Stimulated activated CD4-positive, alpha-beta T cell treated with anti-CD3 and anti-CD28 coated beads, Interleukin-2, amount 100 ng/mL, for 24 hours (primary cell): ENCODE measurements at places on chromosomes 7 and 10.

DNA sequence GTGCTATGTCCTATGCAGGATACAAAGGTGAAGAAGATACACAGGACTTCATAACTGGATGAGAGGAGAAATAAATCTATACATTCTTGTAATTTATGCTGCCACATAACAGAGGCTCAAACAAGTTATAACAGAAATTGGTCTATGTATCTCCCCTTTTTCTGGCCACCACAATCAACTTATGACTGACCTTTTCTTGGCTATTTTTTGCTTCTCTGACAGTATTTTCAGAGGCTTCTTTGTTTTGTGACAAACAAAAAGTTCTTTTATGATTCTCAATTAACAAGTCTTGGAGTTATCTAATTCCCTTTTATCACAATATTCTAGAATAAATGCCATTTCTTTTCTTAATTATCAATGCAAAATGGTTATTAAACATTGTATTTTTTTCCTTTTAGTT, 953.0 kb upstream of the ZWINT start:
- DNase-seq = no peak

GRCh38 chr7:22697876-22698606, 29.0 kb upstream of the IL6 start:
- DNase-seq = no peak

DNA sequence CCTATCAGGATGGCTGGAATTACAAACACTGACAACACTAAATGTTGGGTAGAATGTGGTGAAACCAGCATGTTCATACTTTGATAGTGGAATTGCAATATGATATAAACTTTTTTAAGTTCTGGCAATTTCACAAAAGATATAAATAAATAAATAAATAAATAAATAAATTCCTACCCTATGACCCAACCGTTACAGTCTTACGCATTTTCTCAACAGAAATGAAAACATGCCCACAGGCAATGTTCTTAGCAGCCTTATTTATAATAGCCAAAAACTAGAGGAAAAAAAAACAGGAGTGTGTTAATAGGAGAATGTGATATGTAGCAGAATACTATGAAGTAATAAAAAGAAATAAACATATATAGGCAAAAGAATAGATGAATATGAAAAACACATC, 318.9 kb downstream of the IPMK start:
- no peak for DNase-seq

GRCh38 chr7:55618913-55619312, 46.6 kb upstream of the VOPP1 start:
- no peak for DNase-seq

- no peak for DNase-seq
Observed at GRCh38 chr7:152596824-152597223, 79.1 kb downstream of the XRCC2 start.

- DNase-seq = no peak
Observed at GRCh38 chr7:36787933-36788378, 63.7 kb upstream of the AOAH start.

- DNase-seq = no peak
Observed at GRCh38 chr10:90435296-90435695, 422.5 kb downstream of the HTR7 start.

- DNase-seq = no peak
Observed at GRCh38 chr7:27030393-27031050, 65.3 kb downstream of the HOXA1 start.

- DNase-seq = no peak
Observed at GRCh38 chr10:131085091-131085860, 226.2 kb downstream of the TCERG1L start.

DNA sequence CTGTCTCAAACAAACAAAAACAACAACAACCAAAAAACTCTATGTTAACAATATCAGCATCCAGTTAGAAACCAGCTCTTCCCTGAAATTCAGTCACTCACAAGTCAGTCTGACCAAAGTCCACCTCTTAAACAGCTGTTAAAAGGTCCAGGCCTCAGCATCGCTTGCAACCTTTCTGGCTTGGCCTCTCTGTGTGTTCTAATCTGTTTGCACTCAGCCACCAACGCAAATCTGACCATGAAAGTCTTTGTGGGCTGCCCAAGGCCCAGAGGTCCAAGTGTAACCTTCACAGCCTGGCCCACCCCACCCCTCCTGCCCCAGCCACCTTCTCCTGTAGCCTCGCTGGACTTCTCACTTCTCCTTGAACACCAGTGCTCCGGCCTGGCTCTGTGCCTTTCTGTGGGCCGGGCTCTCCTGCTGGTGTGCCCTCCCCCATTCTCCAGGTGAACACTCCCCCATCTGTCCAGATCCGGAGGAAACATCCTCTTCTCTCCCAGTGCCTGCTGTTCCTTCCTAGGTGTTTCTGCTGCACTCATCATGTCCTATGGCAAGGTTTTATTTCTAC, 72.2 kb upstream of the EFCAB10 start:
- no peak for DNase-seq

DNA sequence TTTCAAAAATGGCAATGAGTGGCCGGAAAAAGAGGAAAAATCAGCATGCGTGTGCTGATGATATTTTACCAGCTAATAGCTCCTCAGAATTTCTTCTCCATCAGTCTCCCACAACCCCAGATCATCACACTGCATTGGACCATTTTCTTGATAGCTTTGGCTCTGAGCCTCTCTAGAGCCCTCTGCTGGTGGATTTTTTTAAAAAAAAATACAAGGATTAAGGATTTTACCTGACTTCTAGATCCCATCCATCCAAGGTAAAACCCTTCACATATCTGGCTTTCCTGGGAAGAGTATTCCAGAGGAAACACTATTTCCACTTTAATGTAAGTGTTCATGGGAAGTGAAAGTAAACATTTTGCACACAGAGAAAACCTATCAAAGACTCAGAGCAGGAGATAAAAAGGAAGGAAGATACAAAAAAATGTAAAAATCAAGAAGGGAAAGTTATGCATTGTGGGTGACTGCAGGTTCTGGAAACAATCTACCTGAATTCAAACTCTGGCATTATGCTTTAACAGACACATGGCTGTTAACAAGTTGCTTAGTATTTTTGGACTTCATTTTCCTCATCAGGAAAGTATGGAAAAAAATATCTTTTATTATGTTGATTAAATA, 380.9 kb downstream of the LRRTM3 start:
- no peak for DNase-seq

- no peak for DNase-seq
Observed at GRCh38 chr7:139875821-139876241, 46.8 kb downstream of the TBXAS1 start.

DNA sequence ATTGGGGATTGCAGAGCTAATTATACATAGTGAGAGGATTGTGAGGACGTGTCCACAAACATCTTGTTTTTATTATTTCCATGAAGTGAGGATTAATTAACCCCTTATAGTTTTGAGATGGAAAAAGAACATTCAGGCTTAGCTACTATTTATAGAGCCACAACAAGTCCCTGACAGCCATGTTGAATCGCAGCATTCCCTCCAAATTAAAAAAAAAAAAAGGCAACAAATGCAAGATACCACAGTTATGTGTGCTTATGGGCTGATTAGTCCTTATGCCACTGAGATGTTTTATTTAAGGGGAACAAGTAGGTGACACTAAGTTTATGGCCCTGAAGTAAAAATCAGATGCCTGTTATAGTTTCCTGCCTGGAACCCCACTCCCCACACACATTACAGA, 350.3 kb downstream of the GPAM start:
- DNase-seq = no peak

DNA sequence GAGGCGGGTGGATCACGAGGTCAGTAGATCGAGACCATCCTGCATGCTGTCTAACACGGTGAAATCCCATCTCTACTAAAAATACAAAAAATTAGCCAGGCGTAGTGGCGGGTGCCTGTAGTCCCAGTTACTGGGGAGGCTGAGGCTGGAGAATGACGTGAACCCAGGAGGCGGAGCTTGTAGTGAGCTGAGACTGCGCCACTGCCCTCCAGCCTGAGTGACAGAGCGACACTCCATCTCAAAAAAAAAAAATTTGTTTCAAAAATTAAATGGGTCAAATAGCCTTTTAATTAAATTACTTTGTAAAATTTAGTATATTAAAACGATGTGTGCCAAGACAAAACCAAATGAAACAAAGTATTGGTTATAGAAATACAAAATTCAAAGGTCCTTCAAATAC, 6.8 kb upstream of the MRC1 start:
- no peak for DNase-seq

DNA sequence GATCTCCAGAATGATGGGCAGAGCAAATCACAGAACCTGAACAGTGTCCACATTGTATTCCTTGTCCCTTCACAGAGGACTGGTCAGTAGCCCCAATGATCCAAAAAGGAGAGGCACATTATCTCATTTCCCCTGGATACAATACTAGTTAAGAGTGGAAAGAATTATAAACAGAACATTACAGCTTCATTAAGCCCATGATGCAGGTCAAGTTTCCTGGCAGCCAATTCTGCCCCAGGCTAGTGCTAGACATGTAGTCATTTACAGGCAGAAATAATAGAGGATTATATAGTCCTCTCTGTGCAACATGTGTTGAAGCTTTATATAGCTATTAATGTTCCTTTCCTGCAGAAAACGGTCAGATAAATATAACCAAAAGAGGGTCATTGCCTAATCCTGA, 124.3 kb upstream of the WNT16 start:
- no peak for DNase-seq

DNA sequence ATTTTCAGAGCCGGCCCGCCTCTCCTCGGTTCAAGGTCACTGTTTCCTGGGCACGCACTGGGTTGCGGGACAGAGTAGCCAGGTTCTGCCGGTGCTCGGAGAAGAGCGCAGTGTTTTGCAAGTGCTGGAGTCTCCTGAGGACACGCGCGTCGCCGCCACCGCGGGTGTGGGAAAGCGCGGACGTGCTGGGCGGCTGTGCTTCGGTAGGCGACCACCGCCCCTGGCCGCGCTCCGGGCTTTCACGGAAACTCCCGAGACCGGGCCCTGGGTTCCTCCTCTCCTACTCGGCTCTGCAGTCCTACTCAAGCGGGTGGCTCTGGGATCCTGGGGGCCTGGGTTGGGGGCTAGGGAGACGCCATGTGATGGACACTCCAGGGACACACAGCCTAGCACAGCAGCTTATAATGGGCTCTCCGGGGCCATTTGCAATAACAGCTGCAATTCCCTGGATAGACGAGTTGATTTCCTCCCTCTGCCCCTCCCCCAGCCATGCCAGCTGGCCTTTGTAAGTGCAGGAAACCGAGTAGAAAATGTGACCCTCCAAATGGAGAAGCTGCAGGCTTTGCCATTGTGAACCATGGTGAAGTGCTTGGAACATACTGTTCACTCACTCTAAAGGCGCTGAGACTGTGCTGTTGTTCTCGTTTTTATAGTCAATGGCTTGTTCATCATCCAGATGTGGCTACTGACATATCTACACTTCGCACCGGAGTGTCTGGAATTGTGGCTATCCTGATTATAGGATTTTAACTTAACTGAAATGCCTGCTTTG, 2.1 kb downstream of the FRAT1 start:
- DNase-seq = no peak

- no peak for DNase-seq
Observed at GRCh38 chr10:11106621-11107374, 89.1 kb downstream of the CELF2 start.

- DNase-seq = no peak
Observed at GRCh38 chr7:87225696-87226095, 6.2 kb upstream of the TMEM243 start.

GRCh38 chr7:132609906-132610520, 33.7 kb upstream of the PLXNA4 start:
- no peak for DNase-seq

DNA sequence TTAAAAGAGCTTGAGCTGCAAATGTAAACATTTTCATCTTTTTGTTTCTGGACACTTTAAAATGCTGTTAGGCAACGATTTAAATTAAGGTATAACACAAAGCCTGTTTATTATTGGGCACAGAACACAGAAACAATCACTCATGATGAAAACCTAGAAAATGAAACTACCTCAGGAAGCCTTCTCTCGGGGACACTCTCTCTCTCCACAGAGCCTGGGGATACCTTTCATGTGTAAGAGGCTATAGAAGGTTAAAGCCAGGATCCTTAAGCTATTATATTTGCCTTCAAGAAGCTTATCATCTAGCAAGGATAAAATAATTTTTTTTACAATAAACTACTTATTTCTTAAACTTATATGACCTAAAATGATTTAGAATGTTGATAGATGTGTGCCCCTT, 194.1 kb downstream of the SKAP2 start:
- no peak for DNase-seq

DNA sequence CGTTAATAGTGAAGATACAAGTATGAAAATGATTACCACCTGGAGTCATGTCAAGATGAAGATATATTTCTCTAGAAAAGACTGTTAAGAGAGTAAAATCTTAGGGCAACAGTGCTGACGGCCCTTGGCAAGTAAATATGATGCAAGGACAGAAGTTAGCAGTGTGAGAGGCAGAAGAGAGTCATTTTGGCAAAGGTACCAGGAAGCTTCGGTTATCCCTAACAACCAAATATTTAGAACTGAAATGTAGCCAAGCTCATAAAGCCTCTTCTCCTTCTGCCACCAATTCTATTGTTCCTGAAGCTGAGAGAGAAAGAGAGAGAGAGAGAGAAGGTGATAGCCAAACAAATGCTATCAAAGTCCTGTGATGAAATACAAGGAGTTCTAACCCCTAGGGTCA, 109.6 kb downstream of the MACC1 start:
- DNase-seq = no peak

- no peak for DNase-seq
Observed at GRCh38 chr10:11010582-11010981, 7.1 kb upstream of the CELF2 start.

GRCh38 chr10:122132882-122133565, 138.1 kb upstream of the BTBD16 start:
- no peak for DNase-seq

DNA sequence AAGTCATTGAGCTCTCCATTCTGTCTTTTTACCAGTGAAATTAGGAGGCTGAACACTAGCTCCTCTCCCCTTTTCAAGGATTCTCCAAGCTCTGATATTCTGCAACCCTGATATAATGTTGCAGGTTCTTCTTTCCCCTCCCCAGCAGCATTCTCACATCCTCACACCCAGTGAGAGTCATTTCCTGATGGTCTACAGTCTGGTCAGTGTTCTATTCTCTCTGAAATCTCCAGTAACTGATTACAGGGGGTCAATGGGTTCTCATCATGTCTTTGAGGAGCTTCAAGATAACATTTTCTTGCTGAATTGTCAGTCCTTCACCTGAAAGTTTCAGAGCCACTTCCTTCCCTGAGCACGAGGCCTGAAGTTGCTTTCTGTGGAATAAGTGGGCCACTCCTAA, 299.4 kb downstream of the PTEN start:
- DNase-seq = no peak

DNA sequence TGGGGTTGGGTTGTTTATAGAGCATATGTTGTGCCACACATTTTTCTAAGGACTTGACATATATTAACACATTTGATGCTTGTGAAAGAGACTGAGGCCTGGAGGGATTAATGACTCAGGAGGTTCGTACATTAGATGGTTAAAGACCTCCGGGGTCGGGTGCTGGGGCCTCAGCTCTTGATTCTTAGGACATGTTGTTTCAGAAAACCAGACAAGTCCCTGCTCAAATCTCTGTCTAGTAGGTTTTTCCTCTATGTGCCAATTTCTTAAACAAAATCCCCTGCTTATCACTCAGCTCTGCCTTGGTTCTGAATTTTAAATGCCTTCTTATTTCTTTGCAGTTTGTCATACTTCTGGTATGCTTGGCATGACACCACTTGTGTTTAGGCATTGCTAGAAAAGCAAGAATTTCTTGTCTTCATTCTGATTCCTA, 5.8 kb downstream of the UPP1 start:
- DNase-seq = no peak

GRCh38 chr10:111109501-111110242, 32.8 kb downstream of the ADRA2A start:
- no peak for DNase-seq
